ENCODE measurements at places on chromosomes 6 and 20.

DNA sequence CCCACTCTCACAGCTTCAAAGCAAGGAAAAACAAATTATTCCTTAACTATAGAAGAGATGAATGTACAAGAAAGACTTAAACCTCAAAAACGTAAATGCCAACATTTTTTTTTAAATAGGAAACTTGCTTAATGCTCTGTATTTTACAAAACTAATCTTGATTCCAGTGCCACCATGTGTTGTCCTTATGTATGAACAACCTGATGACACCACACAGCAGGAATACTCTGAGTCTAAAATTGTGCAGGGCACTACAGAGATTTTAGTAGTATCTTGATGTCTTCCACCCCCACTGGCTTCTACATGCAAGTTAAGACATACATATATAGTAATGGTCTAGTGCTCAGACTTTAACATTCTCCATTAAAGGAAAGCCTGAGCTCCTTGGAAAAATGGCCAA is 46.2 kb downstream of the SRPK1 start:
- H3K36me3 ChIP-seq = peaks cover 10% of the 10 kb centered on the region
- H3K27ac ChIP-seq = no peak overlapping the region
- no peaks in the 10 kb centered on the region for H3K4me1 ChIP-seq
- H3K27me3 ChIP-seq = no peaks in the 10 kb centered on the region
- no peak overlapping the region for H3K4me3 ChIP-seq

DNA sequence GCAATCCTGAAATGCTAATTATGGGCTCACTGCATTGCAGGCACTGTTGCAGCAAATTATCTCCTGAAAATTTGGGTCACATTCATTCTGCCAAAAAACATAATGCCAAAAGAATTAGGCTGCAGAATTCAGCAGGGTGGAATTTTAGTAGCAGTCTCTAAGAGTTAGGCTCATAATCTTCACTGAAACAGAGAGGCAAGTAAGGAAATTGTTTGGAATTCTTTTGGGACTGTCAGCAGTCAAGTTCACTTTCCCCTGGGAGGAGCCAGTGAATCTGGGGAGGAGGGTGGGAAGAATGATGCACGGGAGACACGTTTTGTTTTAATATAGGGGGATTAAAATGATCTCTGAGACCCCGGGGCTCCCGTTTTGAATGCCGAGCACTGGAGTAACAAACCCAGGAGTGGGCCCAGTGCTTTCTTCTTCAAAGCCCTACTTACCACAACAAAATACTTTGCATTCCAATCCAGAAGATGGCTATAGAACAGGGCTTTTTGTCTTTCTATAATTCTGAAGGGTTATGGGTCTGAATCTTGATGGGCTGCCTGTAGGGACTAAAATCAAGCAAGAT is 44.7 kb downstream of the SOBP start:
- no peaks in the 10 kb centered on the region for H3K4me1 ChIP-seq
- H3K36me3 ChIP-seq = no peaks in the 10 kb centered on the region
- no peaks in the 10 kb centered on the region for H3K27me3 ChIP-seq
- DNase-seq = no peak

DNA sequence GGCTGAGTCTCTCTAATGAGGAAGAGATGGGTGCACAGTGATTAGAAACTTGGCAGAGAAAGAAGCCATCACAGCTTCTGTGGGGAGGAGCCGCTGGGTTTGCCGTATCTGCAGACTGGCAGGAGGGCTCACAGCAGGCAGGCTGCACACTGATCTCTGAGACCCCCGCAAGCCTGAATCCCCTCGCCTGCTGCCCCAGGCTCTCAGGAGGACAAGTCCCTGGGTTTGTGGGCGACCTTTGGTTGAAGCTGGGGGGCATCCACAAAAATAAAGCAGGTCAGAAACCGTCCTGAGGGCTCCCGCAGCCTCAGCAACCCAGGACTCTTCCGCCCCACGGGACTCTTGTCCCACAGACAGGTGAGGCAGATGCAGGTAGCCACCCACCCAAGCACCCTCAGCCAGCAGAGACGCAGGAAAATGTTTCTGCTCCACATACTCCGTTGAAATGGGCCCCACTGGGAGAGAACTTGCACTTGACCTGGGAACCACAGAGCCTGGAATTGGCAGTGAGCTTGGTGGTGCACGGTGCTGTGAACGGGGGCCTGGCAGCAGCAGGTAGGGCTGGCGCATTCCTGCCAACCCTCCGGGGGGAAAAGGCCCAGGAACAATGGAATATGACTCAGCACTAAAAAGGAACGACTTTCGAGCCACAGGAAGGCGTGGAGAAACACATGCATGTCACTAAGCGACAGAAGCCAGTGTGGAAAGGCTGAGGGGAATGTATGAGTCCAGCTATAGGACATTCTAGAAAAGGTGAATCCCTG is 89.9 kb downstream of the YTHDF1 start:
- H3K4me3 ChIP-seq = no peak overlapping the region
- no peak for DNase-seq
- H3K27me3 ChIP-seq = no peaks in the 10 kb centered on the region
- H3K27ac ChIP-seq = no peak overlapping the region

DNA sequence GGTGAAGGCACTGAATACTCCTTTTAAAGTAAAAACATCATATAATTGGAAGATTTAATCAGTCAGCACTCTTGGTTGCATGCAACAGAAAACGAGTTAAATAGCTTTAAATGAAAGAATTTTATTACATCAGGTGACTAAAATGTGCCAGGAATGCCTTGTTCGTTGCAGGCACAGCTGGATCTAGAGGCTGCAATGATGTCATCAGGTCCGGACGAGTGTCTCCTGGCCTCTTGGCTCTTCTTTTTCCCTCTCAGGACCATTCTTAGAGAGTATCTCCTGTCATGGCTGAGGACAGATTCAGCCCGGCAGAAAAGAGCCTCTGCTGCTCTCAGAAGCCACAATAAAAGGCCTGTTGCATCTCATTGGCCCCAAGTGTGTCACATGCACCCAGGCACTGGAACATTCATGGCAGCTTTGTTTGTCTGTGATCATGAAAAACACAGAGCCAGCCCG is 510.7 kb upstream of the SULF2 start:
- H3K36me3 ChIP-seq = no peaks in the 10 kb centered on the region
- peaks cover 22% of the 10 kb centered on the region for H3K4me1 ChIP-seq
- peak overlapping the region; percentile 75 for H3K27ac ChIP-seq
- DNase-seq = no peak

DNA sequence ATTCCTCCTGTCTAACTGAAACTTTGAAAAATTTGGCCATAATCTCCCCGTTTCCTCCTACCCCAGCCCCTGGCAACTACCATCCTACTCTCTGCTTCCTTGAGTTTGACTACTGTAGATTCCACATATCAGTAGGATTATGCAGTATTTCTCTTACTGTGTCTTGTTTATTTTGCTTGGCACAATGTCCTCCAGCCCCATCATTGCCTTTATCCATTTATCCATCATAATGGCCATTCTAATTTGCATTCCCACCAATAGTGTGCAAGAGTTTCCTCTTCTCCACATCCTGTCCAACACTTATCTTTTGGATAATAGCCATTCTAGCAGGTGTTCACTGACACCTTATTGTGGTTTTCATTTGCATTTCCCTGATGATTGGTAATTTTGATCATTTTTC is 202.3 kb downstream of the THBS2 start:
- DNase-seq = no peak
- H3K4me3 ChIP-seq = no peak overlapping the region
- no peak overlapping the region for H3K27ac ChIP-seq
- peaks cover under 1% of the 10 kb centered on the region for H3K4me1 ChIP-seq

DNA sequence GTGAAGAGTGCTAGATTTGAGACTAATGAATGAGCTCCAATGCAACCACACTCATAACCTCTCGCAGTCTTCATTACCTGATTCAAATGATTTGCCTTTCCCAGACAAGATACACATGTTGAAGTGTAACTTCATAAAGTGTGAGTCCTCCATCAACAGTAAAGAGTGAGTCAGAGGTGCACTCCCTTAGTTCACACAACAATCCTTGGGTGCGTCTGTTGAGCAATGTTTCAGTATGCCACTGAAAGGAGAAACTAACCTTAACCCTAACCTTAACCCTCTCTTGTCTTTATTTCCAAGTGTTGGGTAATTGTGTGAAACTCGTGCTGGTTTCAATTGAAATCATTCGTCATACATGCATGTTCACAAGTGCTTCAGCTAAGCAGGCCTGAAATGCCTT is 21.0 kb upstream of the RIN2 start:
- no peak overlapping the region for H3K27ac ChIP-seq
- DNase-seq = no peak
- no peaks in the 10 kb centered on the region for H3K36me3 ChIP-seq
- no peak overlapping the region for H3K4me3 ChIP-seq
- no peaks in the 10 kb centered on the region for H3K4me1 ChIP-seq
- H3K27me3 ChIP-seq = no peaks in the 10 kb centered on the region

DNA sequence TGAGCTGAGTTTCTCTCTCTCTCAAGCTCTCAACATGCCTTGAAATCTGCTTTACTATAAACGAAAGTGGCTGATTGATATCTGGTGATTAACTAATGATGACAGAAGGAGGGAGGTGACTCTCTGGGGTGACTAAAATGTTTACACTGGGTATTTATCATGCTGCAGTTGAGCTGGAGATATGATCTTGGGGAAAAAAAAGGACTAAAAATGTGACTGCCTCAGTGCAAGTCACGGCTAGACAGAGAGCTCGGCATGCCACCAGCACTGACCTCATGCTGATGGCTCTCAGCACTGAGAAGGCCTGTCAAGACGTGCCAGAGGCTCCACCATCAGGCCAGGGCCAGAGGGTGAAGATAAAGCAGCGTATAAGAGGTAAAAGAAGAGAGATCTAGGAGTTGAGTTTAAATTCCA is 103.1 kb upstream of the SPACA1 start:
- peak overlapping the region; percentile 18 for H3K4me3 ChIP-seq
- peak; percentile 88 for DNase-seq
- no peaks in the 10 kb centered on the region for H3K36me3 ChIP-seq
- H3K27ac ChIP-seq = peak overlapping the region; percentile 80
- no peaks in the 10 kb centered on the region for H3K27me3 ChIP-seq

DNA sequence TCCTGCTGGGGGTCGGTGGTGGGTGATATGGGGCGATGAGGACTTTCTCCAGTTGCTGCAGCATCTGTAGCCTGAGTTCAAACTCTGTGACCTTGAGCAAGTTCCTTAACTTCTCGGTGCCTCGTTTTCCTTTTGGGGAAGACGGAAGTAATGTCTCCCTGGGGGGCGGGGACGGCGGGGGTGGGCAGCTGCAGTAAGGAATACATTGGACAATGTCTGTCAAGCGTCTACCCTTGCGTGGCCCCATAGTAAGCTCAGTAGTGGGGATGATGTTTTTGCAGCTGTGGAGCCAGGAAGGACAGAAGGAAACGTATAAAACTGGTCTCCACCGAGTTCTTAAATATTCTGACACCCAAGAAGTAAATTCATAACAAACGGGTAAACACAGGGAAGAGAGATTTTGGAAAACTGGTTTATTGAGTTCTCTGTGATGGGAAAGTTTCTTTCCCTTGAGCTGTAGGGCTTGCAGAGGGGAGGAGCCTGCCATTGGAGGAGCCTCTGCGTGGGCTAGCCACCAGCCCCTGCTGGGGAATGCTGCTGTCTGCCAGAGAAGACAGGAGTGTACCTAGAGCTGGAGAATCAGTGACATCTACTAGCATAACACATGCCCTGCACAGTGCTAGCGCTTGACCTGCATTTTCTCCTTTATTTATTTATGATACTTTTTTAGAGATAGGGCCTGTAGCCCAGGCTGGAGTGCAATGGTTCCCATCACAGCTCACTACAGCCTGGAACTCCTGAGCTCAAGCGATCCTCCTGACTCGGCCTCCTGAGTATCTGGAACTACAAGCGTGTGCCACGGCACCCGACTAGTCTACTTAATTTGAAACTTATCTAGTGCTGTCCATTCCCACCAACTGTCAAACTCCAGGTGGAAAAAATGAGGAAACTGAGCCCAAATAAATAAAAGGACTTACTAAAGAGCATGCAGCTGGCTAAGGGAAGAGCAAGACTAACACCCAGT is 1.2 kb upstream of the ACSS1 start:
- DNase-seq = peak; percentile 63
- H3K4me3 ChIP-seq = peak overlapping the region; percentile 90
- H3K27me3 ChIP-seq = no peaks in the 10 kb centered on the region
- H3K4me1 ChIP-seq = peaks cover 22% of the 10 kb centered on the region

DNA sequence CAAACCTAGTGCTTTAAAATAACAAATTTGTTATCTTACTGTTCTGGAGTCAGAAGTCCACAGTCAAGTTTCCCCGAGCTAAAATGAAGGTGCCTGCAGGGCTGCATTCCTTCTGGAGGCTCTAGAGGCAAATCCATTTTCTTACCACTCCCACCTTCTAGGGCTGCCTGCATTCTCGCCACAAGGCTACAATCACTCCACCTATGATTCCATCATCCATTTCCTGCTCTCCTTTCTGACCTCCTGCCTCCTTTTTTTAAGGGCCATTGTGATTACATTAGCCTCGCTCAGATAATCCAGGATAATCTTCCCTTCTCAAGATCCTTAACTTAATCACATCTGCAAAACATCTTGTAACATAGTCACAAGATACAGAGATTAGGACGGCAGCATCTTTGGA is 42.4 kb upstream of the SIRT5 start:
- H3K27me3 ChIP-seq = no peaks in the 10 kb centered on the region
- H3K4me1 ChIP-seq = no peaks in the 10 kb centered on the region

DNA sequence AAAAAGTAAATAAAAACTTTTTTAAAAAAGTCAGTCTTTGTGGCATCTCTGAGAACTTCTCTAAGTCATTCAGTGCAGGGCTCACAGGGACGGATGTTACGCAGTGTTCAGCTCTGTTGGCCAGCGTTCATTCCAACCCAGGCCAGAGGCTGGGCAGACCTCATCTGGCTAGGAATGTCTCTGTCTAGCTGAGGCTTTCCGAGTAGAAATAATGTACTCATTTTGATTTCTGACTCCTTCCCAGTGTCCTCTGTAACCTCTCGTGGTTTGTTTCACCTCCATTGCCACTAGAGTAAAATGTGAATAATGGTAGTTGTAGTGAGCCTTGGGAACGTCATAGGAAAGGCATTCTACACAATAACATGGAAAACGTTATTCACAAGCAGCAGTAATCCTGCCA is 135.1 kb downstream of the TMEM242 start:
- H3K27ac ChIP-seq = peak overlapping the region; percentile 60
- no peak for DNase-seq
- H3K4me1 ChIP-seq = no peaks in the 10 kb centered on the region
- no peaks in the 10 kb centered on the region for H3K27me3 ChIP-seq
- peaks cover 47% of the 10 kb centered on the region for H3K36me3 ChIP-seq

DNA sequence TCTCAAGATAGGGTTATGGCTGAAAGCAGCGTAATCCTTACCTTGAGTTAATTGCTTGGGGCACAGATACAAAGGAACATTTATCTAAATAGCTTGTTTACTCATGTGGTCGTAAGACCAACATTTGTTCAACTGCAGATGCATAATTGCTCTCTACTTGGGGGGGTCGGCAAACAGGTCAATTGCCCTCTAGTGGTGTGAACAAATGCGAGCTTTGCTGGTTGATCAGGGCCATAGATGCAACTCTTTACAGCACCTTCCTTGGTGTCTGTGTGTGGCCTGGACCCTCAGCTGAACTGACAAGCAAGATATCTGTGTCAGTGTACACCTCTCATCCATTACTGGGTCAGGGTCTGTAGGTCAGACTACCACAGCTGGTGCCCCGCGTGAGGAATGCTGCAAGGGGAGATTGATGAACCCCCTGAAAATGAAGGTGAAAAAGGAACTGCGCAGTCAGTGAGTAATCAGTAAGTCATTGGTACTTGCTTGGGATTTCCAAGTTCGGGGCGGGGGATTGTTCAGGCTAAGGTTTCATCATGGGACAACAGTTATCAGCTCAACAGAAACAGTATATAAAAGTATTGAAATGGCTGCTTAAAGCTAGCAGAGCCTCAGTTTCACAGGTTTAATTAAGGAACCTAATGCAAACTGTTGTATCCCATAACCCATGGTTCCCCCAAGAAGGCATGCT is 24.0 kb downstream of the HLA-DPA1 start:
- H3K4me3 ChIP-seq = no peak overlapping the region
- no peak for DNase-seq
- no peaks in the 10 kb centered on the region for H3K36me3 ChIP-seq
- no peaks in the 10 kb centered on the region for H3K27me3 ChIP-seq

All from ascending aorta (tissue), 2 donors.